Activated CD8-positive, alpha-beta memory T cell treated with anti-CD3 and anti-CD28 coated beads for 1 hour (primary cell): ENCODE measurements at places on chromosomes 5 and 9.

DNA sequence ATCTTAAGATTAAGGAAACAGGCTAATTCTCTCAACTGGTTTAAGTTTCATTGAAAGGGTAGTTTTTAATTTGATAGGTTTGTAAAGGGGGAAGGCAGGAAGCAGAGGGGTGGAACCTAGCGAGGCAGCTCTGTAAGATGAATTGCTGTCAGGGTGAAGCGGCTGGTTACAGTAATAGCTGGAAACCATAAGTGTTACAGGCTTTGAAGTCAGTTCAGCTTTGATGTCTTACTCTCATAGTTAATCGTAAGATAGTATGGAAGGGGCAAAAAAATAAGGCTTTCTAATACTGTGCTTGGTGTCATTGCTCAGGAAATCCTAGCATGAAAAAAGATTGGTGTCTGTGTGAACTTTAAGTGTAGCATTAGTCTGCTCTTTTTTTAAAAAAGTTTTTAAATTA lies 20.3 kb downstream of the POU5F2 start:
- DNase-seq, result no peak

GRCh38 chr9:84997472-84997871 lies 327.9 kb downstream of the NTRK2 start:
- DNase-seq, result no peak

GRCh38 chr5:180338001-180338707 lies 15.0 kb downstream of the GFPT2 start:
- DNase-seq, result no peak

DNA sequence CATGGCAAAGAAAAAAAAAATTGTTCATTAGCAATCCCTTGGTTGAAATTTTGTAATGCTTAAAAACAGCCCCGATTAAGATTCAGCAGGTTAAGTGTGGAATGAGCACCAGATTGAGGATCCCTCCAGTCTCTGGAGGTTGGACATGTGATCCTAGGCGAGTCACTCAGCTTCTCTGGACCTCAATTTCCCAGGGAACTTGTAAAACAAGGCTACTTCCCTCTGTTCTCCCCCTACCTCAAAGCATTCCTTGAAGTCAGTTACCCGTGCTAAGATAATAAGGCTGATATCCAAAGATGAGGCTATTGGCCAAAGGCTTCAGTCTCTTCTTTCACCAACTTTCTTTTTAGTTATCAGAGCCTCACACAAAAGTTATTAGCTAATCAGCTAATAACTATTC lies 2.9 kb downstream of the KLHL3 start:
- no peak for DNase-seq

GRCh38 chr9:120916588-120916987 lies 10.0 kb downstream of the TRAF1 start:
- no peak for DNase-seq

DNA sequence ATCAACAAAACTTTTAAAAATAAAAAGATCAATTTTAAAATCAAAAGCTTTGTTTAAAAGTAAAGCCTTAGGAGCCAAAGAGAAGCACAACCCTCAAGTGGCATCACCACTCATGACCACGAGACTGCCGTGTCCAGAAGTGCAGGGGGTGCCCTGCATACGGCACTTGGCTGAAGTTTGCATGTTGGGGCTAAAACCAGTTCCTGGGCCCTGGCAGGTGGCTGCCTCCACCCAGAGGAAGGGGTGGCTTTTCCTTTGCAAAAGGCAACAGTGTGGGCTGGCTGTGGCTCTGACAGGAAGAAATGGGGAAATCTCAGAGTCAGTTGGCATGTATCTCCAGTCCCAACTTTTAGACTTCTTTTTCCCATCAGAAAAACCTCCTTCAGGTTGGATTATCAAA lies 15.3 kb downstream of the TRMO start:
- no peak for DNase-seq

GRCh38 chr9:16572005-16572734 lies 298.3 kb downstream of the BNC2 start:
- DNase-seq, result no peak

GRCh38 chr5:126715765-126716164 lies 61.2 kb upstream of the LMNB1 start:
- no peak for DNase-seq
